Activated CD8-positive, alpha-beta memory T cell treated with anti-CD3 and anti-CD28 coated beads, Interleukin-2, amount 10 ng/mL, durations not matched to agents 7 days and 5 days (primary cell): ENCODE measurements at places on chromosomes 7 and 10. TPM values are rescaled to one million over a fixed set of nuclear protein-coding genes. Genes with fewer than 3 reads are reported as not detected.

DNA sequence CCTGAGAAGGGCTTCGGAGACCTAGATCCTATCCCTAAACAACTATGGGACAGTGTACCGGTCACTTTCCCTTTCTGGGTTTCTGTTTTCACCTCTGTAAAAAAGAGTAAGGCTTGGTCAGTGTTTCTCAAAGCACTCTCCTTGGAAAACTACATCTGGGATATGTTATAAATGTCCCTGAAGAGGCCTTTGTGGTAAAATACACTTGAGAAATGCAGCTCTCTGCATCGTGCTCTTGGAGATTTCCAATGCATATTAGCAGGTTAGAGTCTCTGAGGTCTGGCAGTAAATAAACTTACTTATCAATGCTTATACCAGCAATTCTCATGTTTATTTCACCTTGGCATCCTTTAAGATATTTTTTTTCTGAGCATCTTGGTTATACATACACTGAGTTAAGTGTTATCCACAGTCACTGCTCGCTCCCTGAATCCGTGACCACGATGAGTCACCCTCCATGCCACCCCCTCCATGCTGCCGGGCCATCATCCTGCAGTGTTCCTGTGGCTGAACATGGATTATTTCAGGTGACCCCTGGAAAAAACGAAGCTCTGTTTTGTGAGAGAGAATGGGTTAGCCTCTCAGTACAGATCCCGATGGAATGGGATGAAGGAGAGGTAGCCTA lies 3.3 kb upstream of the TBXAS1 start:
- peaks cover 24% of the 10 kb centered on the region for H3K27me3 ChIP-seq
- no peak overlapping the region for H3K4me3 ChIP-seq
- no peak for DNase-seq
- H3K27ac ChIP-seq, result no peak overlapping the region
- H3K36me3 ChIP-seq, result peaks cover 2% of the 10 kb centered on the region

GRCh38 chr7:43850348-43851116 lies 18.8 kb downstream of the MRPS24 start:
- no peaks in the 10 kb centered on the region for H3K36me3 ChIP-seq
- H3K27me3 ChIP-seq, result no peaks in the 10 kb centered on the region
- no peak overlapping the region for H3K4me3 ChIP-seq
- peaks cover 8% of the 10 kb centered on the region for H3K4me1 ChIP-seq

GRCh38 chr7:31687024-31687748 lies at the start of gene PPP1R17:
Gene PPP1R17 (plus strand): TSS chr7:31687215. CDS start chr7:31692442, 5,227 bp downstream.
- H3K4me1 ChIP-seq, result no peaks in the 10 kb centered on the region
- no peak within 1 kb of the TSS for H3K4me3 ChIP-seq
- DNase-seq, result no peak
- no peaks in the 10 kb centered on the region for H3K36me3 ChIP-seq
- H3K27ac ChIP-seq, result no peak within 1 kb of the TSS

The RADIL gene
- not detected for total RNA-seq
